Stimulated activated CD8-positive, alpha-beta memory T cell treated with anti-CD3 and anti-CD28 coated beads, Interleukin-7, amount 100 ng/mL, for 4 hours (primary cell): ENCODE measurements at places on chromosomes 13 and 19.

DNA sequence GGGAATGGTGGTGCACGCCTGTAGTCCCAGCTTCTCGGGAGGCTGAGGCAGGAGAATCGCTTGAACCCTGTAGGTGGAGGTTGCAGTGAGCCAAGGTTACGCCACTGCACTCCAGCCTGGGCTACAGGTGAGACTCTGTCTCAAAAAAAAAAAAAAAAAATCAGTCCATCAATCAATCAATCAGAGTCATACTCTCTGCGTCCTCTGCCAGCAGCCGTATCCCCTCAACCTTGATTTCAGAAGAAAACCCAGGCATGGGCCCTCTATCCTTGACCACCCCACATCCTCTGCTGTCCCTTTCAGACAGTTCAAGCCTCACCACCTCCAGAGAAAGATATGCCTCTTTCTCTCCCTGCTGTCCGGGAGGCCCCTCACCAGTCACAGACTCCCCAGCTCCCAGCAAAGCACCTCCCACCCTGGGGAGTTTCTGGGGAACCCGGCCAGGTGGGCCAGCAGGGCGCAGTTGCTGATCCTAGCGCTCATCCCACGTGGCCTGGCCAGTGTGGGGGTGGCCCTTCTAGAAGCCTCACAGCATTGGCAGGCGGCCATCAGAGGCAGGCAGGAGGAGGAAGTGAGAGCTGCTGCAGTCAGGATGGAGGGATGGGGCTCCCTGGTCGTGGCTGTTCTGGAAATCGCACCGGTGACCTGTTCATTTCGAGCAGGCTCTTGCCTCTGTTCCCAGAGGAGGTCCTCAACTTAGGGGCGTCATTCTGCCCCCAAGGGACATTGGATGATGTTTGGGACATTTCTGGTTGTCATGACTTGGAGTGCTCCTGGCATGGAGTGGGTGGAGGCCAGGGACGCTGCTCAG is 10.2 kb upstream of the JSRP1 start:
- DNase-seq, result no peak

GRCh38 chr19:50535672-50536187 is 22.0 kb upstream of the ASPDH start:
- DNase-seq, result no peak

DNA sequence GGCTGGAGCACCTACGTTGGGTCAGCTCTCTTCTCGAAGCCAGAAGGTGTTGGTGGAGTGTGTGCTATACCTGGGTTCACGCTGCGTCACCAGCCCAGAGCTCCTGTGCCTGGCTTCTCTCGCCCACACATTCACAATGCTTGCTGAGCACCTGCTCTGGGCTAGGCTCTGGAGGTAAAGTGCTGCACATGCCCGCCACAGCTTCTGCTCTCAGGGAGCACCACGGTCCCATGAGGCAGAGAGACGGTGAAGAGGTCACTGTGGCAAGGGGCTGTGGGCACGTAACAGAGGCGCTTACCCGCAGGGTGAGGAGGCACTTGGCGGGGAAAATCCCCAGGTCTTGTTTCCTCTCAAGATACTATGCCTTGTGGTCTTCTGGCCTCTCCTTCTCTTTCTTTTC is 174.2 kb downstream of the TEX29 start:
- DNase-seq, result no peak

DNA sequence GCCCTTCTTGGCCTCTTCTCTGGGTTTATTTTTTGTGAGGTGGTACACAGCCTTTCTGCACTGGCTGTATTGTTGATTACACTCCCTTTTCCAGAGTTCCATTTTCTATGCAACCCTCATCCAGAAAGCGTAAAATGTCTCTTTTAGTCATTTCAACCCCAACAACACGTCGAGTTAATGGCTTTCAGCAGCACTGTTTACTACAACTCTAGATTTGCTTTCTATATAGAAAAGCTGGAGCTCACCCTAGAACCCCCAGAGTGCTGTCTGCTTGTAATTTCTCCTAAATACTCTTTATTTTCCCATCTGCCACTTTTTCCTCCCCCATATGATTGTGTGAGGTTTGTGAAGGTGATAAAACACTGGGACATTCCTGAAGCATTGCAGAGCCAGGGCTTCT is 148.9 kb upstream of the TMTC4 start:
- no peak for DNase-seq

GRCh38 chr19:2331601-2332246 is 3.2 kb downstream of the SPPL2B start:
- no peak for DNase-seq

- DNase-seq, result no peak
These were observed 60.3 kb upstream of the CLDN10 start for GRCh38 chr13:95492044-95492801.

- DNase-seq, result no peak
These were observed 5.4 kb downstream of the TM9SF2 start for GRCh38 chr13:99506634-99507033.

- no peak for DNase-seq
These were observed 16.1 kb upstream of the IRGC start for GRCh38 chr19:43699506-43700394.

GRCh38 chr13:36966404-36966803 is 32.7 kb downstream of the ALG5 start:
- no peak for DNase-seq

DNA sequence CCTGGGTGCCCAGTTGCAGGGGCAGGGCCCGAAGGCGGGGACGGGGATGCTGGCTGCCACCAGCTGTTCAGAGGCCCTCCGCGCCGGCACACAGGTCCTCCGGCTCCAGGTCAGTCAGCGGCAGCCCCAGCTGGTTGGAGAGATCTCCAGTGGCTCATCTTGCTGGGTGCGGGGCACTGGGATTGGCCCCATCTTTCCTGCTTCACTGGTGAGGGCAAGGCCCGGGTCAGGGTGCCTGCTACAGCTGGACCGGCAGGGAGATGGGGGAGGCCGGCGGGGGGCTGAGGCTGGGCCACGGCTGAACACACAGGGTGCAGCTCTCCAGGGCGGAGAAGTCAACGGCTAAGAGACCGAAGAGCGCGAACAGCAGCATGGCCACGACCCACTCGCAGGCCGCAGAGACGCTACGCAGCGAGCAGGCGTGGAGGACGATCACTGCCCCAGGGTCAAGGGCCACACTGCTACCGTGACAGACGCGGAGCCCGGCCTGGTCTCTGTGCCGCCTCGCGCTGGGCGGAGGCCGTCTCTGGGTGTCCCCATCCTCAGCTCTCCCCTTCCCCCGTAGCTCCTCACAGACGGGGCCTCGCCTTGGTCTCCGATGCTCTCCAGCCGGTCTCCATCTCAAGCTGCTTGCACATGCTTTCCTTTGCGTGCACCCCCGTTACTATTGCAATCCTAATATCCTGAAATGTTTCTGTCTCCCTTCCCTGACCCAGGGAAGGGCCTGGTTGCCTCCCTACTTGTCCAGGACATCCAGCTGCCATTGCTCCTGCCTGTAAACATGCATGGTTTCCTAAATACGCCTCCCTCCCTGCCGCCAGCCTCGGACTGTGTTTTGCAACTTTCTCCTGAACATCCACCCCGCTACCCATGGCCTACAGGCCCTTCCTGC is 12.3 kb downstream of the TMEM150B start:
- DNase-seq, result no peak

DNA sequence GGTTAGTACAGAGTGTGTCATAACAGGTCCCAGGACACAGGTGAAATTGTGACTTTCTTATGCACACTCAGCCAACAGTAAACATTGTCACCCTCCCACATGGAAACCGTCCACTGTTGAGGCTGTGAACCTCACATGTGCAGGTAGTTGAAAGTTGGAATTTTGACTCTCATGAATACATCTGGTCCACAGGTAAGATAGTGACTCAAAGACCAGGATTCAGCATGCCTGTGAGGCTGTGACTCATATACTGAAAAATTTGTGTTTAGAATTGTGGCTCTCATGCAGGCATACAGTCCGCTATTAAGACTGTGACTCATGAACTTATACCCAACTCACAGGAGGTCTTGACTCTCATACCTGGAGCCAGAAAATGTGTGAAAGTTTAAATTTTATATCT is 67.8 kb downstream of the ZNF728 start:
- DNase-seq, result no peak

DNA sequence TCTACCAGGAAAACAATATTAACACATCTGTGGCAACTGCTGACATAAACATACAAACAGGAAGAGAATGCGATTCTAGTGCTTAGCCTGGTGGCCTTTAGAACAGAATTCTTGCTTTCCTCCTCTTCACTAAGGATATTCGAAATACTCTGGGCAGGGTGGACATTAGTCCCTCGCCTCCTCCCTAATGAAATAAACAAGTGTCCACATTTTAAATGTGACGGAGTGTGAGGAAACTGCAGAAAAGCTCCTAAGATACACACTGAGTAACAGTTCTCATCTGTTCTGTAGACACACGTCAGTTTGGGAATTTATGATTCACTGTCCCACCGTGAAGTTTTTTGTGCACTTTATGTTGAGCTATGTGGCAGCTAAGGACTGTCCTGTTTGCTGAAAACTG is 639 bp downstream of the STARD13 start:
- DNase-seq, result no peak
